Fibroblast of lung (primary cell): ENCODE measurements at places on chromosomes 2 and 18.

GRCh38 chr18:35379421-35379820 lies 2.3 kb upstream of the ZNF396 start:
- DNase-seq: no peak

GRCh38 chr2:239640676-239641578 lies 240.1 kb upstream of the HDAC4 start:
- no peak for DNase-seq

- peak; percentile 12 for DNase-seq
These were observed 106.9 kb downstream of the FARSB start for GRCh38 chr2:222548992-222549391.

DNA sequence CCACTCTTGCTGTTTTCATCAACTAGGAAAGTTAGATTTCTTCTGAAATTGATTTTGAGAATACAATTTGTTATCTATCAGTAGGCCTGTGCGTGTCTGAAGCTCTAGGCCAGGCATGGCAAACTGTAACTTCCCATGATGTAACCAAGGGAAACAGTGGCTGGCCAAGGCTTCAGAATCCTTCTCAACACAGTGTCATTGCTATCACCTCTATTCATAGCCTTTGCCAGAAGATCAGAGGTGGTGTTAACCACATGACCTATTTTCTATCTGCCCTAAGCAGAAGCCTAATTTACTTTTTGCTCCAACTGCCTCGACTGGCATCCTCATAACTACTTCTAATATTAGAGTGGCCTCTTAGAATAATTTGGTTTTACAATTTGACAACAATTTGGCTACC lies 2.5 kb downstream of the ITGB6 start:
- DNase-seq: no peak

DNA sequence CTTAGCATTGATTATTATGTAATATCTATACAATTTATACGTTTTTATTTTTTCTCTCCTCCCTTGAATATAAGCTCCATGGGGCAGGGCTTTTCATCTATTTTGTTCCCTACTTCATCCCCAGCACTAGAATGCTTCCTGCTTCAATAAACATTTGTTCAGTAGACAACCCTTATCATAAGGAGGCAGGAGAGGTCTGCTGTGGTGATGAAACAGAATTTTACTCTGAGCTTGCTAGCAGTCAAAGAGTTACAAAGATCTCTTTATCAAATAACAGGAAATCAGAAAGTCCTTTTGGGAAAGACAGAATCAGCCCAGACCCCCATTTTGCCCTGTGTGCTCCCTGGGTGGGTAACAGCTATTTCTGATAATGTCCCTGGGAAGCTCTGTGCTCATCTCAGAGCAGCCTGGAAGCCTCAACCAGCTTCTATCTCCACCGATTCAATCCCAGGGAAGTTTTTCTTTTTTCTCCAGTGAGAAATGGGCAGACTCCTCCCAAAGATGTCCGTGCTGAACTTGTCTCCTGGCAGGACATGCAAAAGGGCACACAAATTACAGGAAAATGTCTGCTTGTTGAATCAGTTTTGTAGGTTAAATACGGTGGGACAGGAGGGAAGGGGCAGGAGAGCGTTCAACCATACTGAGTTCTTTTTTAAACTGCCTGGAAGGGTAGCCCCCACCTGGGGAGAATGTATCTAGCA lies 84.7 kb upstream of the PKDCC start:
- no peak for DNase-seq

DNA sequence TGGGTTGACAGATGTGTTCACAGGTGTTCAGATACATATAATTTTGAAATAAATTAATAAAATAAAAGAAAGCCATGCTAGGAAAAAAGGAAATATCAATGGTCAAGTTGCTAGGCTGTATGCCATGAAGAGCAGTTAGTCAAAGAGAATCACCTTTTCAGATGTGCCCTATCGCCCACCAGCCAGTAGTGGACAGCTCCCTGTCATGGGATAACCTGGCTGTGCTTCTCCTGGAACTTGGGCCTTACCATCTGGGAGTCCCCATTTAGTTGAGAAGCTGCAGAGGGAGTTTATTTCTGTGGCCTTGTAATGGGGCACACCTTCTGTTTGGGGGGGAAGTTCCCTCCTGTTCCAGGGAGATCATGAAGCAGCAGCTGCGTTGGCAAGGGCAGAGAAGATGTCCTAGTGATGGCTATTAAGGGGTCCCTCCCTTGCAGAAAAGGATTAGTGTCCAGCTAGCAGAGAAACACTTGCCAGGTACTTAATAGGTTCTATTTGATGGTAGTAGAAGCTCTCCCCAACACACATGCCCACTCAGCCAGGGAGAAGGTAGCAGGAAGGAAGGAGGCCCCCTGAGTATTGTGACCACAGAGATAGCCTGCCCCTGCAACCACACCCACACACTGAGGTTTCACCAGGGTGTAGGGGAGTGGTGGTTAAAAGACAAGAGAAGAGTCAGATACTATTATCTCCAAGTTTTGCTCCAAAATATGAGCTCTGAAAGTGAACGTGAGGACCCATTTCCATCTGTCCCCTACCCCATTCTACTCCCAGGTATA lies 117.7 kb downstream of the B3GNT2 start:
- no peak for DNase-seq

DNA sequence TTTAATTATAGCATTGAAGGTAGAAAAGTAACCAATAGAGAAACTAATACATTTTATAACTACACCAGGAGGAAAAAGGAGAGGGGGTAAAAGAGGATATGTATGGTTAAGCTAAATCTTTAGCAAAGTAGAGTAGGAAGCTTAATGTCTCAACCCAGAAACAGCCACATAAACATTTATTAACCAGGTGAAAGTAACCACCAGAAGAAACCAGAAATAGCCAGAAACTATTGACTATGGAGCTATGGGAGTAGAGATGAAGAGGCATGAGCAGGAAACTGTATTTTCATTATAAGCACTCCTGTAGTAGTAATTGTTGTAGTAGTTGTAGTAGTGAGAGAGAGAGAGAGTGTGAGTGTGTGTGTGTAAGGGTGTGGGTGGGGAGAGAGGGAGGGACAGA lies 617.5 kb upstream of the CHAC2 start:
- DNase-seq: no peak

DNA sequence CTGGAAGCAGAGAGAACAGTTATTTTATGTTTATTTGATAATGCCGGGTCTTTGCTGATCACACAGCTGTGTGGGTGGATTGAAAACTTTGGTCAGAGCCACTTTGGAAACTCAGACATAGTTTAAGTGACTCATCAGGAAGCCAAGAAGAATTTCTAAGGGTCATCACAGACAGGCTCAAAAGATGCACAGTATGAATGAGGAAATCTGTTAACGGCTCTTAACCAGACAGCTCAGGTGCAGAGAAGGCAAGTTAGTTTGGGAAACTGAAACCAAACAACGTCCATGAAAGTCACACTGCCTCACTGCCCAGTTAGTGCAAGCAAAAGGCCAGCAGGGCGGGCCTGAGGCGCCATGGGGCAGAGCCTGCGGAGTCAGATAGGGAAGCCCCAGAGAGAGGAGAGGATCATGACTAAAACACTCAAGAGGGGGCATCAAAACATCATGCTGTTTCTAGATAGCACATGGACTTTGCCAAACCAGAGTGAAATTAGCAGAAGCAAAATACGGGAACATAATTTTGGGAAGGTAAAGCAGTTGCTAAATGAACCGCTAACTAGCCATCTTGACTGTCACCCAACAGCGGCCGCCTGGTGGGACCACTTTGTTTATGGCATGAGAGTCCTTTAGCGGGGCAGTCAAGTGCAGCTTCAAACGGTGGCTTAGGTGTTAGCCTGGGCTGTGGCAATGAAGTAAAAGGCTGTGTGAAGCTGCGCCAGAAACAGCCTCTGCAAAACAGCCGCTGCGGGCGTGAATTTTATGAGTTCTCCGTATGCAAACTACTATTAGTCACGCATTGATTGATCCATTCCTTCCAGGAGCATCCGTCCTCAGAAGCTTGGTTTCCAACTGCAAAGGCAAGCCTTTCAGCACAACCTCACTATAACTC lies 101.2 kb downstream of the KCTD18 start:
- DNase-seq: peak; percentile 74

DNA sequence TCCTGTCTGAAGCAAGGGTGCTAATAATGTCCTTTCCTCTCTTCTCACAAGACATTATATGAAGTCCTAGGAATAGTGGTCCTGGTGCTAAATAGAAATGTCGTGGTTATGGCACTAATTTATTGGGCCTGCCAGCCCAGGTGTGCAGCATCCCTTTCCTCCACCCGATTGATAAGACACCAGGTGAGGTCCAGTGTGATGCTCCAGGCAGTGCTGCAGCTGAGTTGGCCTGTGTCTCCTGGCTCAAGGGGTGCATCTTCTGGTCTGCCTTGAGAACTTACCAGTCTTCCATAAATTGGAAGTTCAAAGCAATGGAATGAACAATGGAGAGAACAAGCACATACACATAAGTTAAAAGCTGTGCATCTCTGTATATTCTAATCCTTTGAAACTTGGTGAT lies 26.9 kb downstream of the CRIM1 start:
- DNase-seq: no peak

GRCh38 chr2:133247631-133248030 lies 320.6 kb downstream of the NCKAP5 start:
- no peak for DNase-seq

- no peak for DNase-seq
These were observed 418.0 kb downstream of the THSD7B start for GRCh38 chr2:137183206-137183898.

DNA sequence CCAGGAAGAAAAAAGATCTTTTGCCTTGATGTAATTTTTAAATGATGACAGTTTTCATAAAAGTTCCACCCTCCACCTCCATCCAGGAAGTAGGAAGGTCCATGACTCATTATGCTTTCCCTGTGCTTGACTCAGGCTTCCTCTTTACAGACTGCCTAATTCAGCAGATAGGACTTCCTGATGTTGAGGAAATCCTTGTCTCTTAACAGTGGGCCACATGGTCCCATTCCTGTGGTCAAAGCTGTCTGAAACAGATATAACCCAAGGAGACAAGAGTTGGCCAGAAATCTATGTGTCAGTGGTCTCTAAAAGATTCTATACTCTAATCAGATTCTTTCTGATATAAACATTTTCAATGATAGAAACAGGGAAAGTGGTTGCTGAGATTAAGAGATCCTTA lies 119.1 kb downstream of the BAZ2B start:
- DNase-seq: peak; percentile 95

DNA sequence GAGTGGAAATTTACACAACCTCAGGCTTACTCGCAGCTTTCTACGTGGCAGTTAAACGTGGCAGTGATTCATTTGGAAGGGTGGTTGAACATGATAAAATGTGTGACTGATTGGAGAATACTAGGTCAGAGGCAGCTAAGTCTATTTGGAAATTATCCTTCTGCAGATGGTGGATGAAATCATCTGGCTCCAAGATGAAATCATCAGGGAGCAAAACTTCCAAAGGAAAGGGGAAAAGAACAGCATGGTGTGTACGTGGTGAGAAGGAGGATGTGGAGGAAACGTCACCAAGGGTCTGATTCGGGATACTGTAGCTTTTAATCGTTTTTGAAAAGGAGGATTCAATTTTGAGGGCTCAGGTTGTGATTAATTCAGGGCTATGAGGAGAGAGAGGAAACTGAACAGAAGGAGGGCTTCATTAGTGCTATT lies 47.9 kb downstream of the COL3A1 start:
- DNase-seq: peak; percentile 96

DNA sequence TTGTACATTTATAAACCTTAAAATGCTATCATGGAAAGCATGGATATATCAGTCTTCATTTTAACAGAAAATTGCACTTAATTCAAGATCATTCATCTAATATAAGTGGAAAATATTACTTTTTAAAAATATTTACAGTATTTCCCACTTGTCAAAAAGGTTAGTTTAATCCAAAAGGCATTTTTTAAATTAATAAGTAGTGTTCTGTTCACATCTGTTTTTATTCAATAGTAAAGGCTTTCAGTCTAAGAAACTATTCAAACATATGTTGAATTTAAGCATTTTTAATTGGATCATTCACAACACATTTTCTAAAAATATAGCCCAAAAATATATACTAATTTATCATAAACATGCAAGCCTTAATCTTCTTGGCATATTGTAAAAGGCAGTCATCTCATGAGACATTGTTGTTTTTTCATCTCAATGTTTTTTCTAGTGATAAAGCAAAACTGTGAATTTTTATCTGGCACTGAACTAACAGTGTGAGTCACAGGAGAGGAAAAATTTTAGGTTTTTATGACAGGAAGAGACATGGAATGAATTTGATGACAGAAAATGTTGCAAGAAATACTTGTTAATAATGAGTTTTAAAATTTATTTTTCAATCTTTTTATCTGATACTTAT lies 1642.5 kb upstream of the TMEFF2 start:
- peak; percentile 55 for DNase-seq

GRCh38 chr18:41326311-41326710 lies 628.7 kb upstream of the PIK3C3 start:
- DNase-seq: peak; percentile 95

- DNase-seq: no peak
These were observed 9.7 kb downstream of the IL1RN start for GRCh38 chr2:113136828-113137775.

GRCh38 chr2:208369091-208369490 lies 37.5 kb upstream of the PTH2R start:
- DNase-seq: peak; percentile 8

- no peak for DNase-seq
These were observed 77.6 kb upstream of the BCL2L11 start for GRCh38 chr2:111042772-111043771.

- DNase-seq: no peak
These were observed 1.9 kb downstream of the PSMA8 start for GRCh38 chr18:26135548-26135947.

- no peak for DNase-seq
These were observed 118.3 kb upstream of the NDUFV2 start for GRCh38 chr18:8984131-8984721.

GRCh38 chr18:62437235-62438017 lies 85.4 kb upstream of the ZCCHC2 start:
- DNase-seq: peak; percentile 45

DNA sequence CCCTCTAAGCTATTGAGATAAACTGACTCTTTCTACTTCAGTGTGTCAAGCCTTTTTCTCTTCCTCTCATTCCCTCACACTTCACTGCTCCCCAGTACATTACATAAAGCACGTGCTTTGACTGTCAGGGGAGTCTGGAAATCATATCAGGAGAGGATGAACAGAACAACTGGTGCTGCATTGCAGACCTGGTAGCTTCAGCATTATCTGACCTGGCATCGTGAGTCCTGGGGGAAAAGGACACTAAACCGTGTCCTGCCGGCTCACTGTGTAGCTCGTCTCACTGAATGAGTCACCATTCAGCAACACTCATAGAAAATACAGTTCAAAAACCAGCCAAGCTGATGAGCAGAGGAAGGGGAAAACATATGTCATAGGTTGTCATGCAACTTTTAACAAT lies 108.5 kb upstream of the UNC80 start:
- DNase-seq: peak; percentile 65

DNA sequence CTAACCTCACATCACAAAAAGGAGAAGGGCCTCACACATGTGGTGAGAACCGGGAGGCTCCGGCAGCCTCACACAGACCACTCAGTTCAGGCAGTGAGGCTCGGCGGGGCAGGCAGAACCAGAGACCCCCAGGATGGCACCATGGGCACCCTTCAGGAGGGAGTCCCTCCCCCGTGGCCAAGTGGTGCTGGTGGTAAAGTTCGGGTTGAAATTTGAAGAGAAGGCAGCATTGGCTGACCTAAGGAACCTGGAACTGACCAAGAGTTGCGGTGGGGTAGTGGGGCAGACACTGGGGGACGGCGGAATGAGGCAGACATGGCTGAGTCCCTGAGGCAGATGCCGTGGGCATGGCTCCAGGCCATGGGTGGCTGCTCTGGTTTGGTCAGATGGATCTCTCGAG lies 239.3 kb upstream of the MYT1L start:
- no peak for DNase-seq

- DNase-seq: no peak
These were observed 89.7 kb upstream of the GCFC2 start for GRCh38 chr2:75800456-75800855.

GRCh38 chr2:54750040-54750439 lies 26.6 kb downstream of the EML6 start:
- peak; percentile 39 for DNase-seq
